HEK293T (cell line): ENCODE measurements at places on chromosomes 2 and 18.

DNA sequence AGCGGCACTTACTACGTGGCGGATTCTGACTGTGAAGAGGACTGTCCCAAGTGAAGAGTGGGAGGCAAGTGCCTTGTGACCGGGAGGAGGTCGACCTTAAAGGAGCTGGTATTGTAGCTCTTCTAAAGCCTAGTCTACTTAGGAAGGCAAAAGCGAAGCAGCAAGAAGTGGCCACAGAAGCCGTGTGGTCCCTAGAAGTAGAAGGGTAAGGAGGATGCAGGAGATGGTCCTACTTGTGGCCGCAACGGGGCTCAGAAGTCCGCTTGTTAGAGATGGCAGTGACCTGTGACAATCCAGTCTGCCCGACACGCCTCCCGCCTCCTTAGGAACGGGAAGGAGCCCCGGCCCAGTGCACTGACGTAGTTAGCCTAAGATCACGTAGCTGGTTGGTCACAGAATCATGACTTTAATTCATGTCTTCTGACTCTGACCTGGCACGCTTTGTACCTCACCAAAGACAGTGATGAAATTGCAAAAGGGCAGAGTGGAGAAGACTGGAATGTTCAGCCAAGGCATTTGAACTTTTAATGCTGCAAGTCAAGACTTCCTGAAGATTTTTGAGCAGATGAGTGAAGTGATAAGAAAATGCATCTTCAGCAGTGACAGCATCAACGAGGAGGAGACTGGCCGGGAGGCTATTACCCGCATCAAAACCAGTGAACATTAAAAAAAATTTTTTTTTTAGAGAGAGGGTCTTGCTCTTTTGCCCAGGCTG is 749 bp upstream of the EIF2AK3 start:
- DNase-seq: peak; percentile 68

DNA sequence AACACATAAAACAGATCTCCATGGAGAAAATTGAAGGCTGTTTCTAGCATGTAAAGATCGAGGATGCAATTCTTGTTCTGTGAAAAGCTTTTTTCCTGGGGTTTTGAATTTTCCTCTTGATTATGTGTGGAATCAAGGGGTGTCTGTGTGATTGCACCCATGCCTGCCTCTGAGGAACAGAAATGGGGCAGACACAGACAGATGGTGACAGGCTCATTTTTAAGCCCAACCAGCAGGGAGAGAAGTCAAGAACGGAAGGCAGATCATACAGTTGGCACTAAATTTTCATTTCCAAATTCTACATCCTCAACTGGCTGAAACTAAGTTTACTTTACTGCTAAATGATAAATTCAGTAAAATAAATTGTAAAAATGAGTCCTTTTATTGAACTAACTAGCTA is 1037.7 kb upstream of the KLHL29 start:
- DNase-seq: no peak

DNA sequence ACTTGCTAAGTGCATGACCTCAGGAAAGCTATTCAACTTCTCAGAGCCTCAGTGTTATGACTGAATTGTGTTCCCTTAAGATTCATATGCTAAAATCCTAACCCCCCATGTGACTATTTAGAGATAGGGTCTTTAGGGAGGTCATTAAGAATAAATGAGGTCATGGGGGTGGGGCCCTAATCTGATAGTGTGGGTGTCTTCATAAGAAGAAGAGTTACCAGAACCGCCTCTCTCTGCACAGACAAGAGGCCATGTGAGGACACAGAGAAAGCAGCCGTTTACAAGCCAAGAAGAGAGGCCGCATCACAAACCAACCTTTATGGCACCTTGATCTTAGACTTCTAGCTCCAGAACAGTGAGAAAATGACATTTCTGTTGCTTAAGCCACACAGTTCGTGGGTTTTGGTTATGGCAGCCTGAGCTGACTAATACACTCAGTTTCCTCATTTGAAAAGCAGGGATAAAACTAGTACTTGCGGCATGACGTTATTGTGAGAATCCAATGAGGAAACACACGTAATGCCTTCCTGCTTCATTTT is 9.9 kb downstream of the SH2D6 start:
- no peak for DNase-seq

- no peak for DNase-seq
Measured at GRCh38 chr18:55878224-55878623, 290.2 kb upstream of the TCF4 start.

DNA sequence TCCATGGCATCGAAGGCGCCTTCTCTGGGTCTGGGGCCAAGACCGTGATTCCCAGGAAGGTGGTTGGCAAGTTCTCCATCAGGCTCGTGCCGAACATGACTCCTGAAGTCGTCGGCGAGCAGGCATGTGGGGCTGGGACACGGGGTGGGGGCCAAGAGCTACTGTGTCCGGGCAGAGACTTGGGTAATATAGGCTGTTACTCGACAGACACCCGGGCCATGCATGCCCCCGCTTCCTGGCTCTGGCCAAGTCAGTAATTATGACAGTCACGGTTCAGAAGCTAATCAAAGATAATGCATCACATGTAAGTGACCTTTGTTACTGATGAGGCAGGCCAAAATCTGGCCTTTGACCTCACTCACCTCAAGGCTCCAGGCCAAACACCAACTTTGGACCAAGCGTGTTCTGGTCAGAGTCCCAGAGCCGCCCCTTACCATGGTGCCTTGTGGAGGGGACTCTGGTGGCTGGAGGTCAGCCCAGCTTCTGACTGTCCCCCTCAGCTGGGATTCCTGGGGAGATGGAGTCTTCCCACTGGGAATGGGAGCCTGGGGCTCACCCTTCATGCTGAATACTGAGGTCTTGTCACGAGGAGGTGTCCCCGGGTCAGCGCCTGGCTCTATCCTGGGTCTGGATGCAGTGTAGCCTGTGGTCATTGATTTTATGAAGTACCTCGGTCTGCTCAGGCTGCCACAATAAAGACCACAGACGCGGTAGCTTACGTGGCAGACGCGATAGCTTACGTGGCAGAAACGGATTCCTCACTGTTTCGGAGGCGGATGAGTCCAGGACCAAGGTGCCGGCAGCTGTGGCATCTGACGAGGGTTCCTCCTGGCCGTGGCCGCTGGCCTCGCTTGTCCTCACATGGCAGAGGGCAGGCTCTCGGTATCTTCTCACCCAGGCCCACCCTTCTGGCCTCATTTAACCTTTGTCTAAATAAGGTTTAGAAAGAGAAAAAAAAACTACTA is 17.7 kb upstream of the CNDP1 start:
- no peak for DNase-seq

GRCh38 chr18:49491534-49491856 is 4.5 kb upstream of the C18orf32 start:
- DNase-seq: no peak

DNA sequence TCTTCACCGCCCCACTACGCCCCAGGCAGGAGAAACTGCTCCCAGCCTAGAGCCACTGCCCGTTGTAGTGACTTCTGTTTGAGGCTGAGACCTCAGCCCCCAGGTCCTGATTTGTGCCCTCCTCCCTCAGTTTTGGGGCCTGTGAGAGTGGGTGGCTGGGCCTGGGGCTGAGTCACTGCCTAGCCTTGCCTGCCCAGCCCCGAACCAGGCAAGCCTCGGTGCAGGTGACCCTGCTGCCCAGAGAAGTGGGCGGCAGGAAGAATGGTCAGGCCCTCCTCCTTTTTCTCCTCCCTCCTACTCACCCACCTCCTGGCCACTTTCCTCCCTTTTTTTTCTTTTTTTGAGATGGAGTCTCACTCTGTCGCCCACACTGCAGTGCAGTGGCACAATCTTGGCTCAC is 66.6 kb downstream of the ZFP36L2 start:
- DNase-seq: no peak

DNA sequence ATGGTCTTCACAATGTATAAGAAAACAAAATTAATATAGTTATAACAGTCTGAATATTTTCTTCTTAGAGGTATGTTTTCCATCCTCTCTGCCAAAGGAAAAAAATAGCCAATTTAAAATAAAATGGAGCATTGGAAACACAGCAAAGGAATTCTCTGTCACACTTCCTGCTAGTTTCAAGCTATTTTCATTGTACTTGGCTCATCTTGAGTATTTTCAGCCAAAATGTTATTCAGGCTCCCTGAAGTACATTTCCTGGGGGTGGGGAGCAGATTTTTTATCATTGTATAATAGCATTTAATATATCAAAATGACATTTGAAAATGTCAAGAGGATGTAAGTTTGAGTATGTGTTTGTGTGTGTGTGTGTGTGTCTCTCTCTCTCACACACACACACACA is 463.6 kb upstream of the REG3G start:
- no peak for DNase-seq

- no peak for DNase-seq
Measured at GRCh38 chr2:29881089-29881730, 40.2 kb downstream of the ALK start.

- DNase-seq: no peak
Measured at GRCh38 chr18:36188916-36189315, 1.6 kb downstream of the MOCOS start.

DNA sequence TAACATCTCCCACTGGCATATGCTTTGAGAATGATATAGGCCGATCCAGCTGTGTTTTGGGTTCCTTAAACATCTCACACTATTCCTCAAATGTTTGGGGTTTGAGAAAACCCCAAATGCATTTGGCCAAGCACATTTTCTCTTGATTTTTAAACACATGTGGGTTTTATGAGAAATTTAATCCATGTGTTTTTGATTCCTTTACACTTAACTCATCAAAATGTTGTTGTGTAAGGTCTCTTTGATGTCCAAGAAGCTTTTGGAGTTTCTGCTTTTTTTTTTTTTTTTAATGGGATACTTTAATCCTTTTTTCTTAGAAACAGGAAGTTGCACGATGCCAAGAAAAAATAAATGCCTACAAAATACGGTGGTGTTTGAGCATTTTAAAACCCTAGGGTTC is 339.8 kb upstream of the TCF4 start:
- DNase-seq: no peak

DNA sequence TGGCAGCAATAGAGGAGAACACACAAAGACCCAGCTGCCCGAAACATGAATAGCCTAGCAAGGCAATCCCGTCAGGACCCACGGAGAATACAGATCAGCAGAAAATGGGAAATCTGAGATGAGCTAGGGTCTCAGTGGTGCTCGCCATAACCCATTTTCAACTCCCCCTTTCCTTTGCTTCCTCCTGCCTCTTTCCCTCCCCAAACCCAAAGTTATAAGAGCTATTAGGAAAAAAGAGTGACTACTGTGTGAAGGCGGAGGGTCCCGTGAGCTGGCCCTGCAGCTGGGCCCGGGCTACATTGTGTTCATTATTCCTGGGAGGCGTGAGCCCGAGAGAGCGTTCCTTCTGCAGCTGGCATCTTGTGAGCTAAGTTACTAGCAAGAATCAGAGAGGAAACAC is 118.4 kb downstream of the PID1 start:
- DNase-seq: no peak

DNA sequence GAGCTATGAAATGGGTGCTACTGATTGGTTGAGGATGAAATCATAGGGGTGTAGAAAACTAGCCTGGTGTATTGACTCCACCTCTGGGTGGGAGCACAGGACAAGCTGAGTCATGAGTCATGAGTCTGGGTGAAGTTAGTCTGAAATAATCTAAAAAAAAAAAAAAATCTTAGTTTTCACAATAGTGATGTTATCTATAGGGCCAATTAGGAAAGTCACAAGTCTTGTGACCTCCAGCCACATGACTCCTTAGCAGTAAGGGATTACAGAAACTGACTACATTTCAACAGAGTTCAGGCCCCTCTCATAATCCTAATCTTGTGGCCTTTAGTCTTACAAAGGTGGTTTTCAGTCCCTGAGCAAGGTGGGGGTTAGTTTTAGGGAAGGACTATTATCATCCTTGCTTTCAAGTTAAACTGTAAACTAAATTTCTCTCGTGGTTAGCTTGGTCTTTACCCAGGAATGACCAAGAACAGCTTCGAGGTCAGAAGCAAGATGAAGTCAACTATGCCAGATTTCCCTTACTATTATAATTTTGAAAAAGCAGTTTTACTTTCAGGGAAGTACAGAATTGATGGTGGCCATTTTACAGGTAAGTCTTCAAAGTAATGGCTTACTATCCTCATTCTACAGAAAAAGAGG is 338.0 kb upstream of the GYPC start:
- DNase-seq: no peak

DNA sequence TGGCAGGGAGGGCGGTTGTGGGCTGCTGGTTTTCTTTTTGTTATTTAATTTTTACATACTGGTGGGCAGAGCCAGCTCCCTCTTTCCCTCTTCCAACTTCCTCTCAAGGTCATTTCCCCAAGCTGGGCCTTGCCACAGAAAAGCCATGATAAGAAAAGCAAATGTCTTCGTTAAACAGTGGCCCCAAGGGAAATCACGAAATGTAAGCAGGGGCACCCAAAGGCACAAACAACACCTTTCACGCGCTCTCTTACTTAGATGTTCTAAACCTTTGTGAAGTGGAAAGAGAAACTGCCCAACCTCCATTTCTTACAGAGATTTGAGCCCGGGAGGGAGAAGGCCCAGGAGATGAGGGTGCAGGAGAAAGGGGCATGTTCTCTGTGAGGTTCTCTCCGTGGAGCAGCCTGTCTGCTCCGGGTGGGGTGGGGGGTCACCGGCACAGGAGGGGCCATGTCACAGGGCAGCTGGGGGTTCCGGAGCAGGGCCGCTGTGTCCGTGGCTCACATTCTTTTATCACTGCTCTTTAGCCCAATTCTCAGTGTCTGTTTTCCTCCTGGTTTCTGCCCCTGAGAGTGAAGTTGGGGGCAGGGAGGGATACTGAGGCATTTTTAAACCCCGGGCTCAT is 190.7 kb upstream of the GATA6 start:
- DNase-seq: no peak

DNA sequence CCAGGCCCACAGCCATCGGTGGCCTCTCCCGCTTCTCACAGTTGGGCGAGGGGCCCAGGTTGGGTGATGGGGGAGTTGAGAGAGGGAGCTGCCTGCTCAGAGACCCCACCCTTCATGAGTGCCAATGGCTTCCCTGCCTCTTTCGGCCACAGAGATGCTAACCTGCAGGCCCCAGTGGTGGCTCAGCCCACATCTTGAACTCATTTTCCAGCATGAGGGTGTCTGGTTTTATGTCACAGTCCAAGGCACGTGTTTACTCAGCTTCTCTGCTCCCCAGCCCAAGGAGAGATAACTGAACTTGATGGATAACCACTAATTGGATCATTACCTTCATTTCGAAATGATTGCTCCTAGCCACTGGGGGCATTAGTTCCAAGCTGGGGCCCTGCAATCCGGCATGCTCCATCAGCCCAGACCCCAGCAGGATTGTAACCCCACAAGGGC is 45.9 kb upstream of the SIX2 start:
- no peak for DNase-seq

DNA sequence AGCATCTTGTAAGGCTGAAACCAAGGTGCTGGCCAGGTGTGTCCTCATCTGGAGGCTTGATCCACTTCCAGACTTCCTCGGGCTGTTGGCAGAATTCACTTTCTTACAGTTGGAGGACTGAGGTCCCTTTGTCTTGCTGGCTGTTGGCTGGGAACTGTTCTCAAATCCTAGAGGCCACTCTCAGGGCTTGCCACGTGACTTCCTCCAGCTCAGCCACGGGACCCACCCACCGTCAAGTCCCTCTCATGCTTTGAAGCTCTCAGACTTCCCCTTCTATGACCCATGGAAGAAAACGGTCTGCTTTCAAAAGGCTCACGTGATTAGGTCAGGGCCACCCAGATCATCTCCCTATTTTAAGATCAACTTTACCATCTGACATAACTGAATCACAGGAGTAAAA is 77.1 kb downstream of the SMAD4 start:
- no peak for DNase-seq
